Caudate nucleus (tissue), 63 donors: ENCODE measurements at places on chromosomes 1 and 21.

GRCh38 chr1:209618756-209619420 lies 33.3 kb downstream of the LAMB3 start:
- DNase-seq, result peak; percentile 73

- DNase-seq, result no peak
Measured at GRCh38 chr1:53203466-53203865, 6.8 kb downstream of the CPT2 start.

DNA sequence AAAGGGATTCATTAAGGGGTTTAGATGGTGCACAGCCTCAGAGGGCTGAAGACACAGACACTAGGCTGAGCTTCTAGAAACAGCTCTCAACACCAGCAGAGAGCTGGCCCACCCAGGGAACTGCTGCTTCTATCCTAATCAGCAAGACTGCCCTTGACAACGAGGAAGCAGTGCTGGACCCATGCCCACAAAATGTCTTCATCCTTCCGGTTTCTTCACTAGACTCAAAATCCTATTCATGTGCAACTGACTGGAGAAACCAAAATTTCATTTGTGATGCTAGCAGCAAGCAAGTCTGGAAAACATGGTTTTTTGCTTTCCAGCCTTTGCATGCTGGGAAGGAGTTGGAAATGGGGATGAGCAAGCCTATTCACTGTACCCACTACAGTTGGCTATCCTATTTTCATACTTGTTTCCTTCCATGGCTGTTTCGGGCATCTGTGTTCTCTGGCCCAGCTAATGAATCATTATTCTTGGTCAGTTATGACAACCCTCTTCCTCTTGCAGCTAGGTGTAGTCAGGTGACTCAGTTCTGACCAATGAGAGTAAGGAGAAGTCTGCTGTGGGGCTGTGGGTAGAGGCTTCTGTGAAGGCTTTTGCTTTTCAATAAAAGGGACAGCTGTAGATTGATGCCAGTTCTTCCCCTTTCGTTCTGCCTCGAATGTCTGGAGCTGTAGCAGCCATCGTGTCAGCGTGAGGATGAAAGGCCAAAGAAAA lies 14.6 kb upstream of the TMEM61 start:
- no peak for DNase-seq

DNA sequence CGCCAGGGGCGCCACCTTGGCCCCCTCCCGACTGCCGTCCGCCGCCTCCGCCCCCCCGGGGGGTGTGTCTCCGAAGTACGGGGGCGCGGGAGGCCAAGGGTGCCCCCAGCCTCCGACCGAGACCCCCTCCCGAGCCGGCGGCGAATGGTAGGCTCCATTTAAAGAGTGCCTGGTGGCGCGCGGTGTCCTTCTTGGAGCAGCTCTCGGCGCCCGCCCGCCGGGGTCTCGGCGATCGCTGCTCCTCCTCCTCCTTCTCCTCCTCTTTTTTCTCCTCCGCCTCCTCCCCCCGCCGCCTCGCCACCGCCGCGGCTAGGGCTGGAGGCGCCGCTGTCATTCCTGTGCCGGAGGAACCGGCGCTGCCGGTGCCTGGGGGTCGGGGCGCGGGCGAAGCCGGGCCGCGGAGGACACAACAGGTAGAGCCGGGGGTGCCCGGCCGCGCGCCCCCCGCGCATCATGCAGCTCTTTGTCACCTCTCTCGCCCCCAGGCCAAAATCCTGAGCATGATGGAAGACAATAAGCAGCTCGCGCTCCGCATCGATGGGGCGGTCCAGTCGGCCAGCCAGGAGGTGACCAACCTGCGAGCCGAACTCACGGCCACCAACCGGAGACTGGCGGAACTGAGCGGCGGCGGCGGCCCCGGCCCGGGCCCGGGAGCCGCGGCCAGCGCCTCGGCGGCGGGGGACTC lies at the start of gene KAZN:
TSS of gene KAZN (plus strand) at position 188 of the 685 bp plus-strand sequence.
- peak; percentile 55 for DNase-seq

- DNase-seq, result peak; percentile 33
Measured at GRCh38 chr21:40681164-40681859, 165.6 kb downstream of the DSCAM start.

- no peak for DNase-seq
Measured at GRCh38 chr21:34811368-34811767, 142.6 kb downstream of the CLIC6 start.

DNA sequence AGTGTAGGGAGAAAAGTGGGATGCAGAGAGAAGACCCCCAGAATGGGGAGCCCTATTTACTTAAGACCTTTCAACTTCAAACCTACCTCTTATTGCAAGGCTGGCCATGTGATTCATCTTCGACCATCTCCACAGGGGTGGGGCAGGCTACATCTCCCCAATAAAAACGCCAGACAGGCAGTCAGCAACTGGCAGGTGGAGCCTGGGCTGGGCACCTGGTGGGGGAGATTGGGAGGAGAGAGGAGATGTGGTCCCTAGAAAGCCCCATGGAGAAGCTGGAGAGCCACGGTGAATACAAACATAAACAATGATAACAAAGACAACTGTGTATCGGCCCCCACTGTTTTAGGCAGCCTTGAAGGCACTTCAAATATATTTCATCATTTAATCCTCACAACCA lies 336.7 kb upstream of the PROX1 start:
- no peak for DNase-seq

- DNase-seq, result no peak
Measured at GRCh38 chr1:228983231-228983660, 248.0 kb downstream of the RHOU start.

- no peak for DNase-seq
Measured at GRCh38 chr1:84192681-84193080, 48.6 kb downstream of the PRKACB start.

DNA sequence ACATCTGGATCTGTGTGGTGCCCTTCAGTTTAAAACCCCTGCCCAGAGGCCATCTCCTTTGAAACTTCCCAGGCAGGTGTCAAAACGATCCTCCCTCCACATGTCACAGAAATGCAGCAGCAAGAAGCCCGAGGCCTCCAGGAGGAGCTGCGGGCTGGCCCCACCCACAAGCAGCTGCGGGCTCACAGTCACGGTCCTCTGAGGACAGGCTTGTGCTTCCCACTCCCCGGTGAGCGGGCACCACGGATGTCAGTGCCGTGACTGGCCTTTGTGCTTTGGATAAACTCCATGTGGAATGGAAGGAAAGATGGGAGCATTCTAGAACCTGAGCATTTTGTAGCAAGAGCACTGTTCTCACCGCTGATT lies 65.8 kb downstream of the SIK1 start:
- no peak for DNase-seq

- no peak for DNase-seq
Measured at GRCh38 chr1:68917456-68917855, 420.6 kb upstream of the DEPDC1 start.

- no peak for DNase-seq
Measured at GRCh38 chr1:38139738-38140487, 93.3 kb upstream of the POU3F1 start.

DNA sequence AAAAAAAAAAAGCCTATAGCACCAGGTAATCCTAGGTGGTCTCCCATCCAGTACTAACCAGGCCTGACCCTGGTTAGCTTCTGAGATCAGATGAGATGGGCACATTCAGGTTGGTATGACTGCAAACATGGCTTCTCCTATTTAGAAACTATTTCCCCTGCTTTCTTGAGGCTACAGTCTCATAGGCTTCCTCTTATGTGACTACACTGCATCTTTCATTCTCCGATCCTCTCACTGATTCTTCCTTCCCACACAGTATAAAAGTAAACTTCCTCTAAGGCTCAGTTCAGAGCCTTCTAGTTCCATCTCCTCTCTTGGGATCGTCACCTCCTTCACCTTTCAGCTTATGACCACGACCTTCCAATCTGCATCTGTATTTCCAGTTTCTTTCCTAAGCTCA lies 30.4 kb upstream of the RNF2 start:
- no peak for DNase-seq

GRCh38 chr1:165284454-165284853 lies 72.1 kb downstream of the LMX1A start:
- DNase-seq, result no peak

DNA sequence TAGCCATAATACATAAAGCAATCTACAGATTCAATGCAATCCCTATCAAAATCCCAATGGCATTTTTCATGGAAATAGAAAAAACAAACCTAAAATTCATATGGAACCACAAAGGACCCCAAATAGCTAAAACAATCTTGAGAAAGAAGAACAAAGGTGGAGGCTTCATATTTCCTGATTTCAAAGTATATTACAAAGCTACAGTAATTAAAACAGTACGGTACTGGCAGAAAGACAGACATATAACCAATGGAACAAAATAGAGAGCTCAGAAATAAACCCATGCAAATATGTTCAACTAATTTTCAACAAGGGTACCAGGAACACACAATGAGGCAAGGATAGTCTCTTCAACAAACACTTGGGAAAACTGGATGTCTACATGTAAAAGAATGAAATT lies 87.0 kb downstream of the DENND1B start:
- DNase-seq, result no peak

DNA sequence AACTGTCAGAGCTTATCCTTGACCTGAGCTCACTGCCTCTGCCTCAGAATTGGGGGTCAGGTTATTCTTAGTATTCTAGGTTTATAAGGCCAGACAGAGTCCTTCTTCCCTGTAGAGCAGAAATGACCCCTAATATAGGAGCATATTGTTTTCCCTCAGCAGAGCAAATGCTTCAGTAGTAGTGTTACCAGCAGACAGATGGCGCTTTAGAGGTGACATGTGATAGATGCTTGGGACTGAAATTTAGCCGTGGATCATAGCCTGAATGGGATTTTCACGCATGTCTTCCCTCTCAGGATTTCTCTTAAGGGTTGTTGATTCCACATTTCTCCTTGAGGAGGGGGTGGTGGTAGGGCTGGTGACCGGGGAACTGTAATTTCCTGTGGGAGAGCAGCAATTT lies 24.5 kb downstream of the ADARB1 start:
- DNase-seq, result no peak

GRCh38 chr1:160474392-160475242 lies 48.4 kb downstream of the SLAMF6 start:
- DNase-seq, result no peak

GRCh38 chr1:153945795-153946621 lies 510 bp downstream of the DENND4B start:
- DNase-seq, result peak; percentile 54

DNA sequence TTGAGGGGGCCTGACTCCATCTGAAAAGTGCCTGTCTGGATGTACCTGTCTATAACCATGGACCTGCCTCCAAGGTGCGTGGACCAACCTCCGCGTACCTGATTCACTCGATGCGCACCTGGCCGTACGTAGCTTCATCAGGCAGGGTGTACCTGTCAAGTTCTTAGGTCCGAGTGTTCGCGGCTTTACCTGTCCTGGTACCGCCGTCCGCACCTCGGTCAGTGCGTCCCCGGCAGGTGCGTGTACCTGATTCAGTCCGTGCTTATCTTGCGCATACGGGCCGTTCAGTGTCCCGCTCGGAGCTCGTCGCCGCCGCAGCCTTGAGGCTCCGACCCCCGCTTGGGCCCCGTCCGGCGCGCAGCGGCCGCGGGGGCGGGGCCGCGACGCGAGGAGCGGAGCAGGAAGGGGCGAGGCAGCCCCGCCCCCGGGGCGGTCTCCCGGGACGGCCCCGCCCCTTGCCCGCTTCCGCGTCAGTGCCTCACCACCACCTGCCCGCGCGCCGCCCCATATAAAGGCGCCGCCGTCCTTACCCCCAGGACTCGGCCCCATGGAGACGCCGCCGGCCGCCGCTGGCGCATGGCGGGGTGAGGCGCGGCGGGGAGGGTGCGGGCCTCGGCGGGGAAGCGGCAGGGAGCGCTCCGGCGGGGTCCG lies at the start of gene ZC3H12A:
TSS of gene ZC3H12A (plus strand) at position 535 of the 651 bp plus-strand sequence. CDS start 917 bp downstream, outside the sequence.
- DNase-seq, result peak; percentile 71

DNA sequence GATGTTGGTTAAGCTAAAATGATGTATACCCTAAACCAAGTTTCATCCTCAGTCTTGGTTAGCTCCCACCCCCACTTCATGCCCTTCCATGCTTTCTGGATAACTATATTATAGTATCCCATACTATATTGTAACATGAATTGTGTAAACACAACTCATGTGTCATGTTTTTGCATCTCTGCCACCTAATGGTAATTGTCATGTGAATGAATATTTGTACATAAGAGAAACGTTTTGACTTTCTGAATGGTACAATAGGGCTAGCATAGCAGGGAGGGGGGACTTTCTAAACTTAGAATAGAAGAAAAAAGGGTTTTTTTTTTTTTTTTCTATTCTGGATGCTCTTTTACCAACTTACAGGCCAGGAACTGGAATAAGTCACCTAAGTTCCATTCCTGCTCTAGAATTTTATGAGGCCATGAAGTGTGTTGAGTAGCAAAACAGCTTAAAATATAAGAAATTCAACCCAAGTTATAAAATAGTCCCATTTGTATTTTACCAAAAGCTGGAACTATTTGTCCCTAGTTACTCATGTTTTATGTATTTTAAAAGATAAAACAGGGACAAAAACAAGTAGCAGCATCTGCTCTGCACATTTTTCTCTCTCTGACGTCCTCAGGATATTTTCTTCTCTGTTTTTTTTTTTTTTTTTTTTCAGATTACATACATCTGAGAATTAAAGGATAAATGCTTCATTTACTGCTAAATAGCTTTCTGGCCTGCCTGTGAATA lies 77.4 kb downstream of the HLX start:
- no peak for DNase-seq

DNA sequence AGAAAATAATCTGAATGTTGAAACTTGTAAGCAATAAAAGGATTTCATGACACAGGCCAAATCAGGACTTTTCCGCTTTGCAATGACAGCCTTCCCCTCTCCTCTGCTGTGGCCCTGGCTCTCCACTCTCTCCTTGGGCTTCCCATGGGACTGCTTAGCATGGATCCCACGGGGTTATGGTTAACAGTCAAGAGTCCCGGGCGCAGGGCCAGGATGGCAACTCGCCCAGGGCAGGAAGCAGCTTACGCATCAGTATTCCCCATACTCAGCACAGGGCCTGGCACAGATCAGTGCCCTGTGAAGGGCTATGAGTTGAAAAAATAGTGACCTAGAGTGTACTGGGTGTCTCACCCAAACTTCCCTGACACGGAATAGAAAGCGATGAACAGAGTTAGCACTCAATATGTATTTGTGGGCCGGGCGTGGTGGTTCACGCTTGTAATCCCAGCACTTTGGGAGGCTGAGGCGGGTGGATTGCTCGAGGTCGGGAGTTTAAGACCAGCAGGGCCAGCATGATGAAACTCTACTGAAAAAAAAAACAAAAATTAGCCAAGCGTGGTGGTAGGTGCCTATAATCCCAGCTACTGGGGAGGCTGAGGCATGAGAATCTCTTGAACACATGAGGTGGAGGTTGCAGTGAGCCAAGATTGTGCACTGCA lies 29.1 kb upstream of the GRHL3 start:
- DNase-seq, result peak; percentile 73

DNA sequence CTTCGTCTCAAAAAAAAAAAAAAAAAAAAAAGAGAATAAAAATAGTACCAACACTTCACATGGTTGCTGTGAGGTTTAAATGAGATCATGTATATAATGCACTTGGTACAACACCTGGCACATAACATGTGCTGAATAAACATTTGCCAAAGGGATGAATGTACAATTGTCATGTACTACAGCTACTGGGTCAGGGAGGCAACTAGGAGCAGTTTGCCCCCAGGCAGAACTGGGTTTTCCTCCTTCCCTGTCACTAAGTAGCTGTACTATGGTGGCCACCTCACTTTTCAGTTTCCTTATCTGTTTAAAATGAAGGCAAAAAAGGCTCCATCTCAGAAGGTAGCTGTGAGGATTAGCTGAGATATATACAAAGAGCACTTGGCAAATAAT lies 11.5 kb downstream of the AK2 start:
- DNase-seq, result no peak
